ENCODE measurements at places on chromosomes 1 and 21.

- DNase-seq = no peak
Measured at GRCh38 chr1:196677781-196678509, 26.1 kb downstream of the CFH start.

DNA sequence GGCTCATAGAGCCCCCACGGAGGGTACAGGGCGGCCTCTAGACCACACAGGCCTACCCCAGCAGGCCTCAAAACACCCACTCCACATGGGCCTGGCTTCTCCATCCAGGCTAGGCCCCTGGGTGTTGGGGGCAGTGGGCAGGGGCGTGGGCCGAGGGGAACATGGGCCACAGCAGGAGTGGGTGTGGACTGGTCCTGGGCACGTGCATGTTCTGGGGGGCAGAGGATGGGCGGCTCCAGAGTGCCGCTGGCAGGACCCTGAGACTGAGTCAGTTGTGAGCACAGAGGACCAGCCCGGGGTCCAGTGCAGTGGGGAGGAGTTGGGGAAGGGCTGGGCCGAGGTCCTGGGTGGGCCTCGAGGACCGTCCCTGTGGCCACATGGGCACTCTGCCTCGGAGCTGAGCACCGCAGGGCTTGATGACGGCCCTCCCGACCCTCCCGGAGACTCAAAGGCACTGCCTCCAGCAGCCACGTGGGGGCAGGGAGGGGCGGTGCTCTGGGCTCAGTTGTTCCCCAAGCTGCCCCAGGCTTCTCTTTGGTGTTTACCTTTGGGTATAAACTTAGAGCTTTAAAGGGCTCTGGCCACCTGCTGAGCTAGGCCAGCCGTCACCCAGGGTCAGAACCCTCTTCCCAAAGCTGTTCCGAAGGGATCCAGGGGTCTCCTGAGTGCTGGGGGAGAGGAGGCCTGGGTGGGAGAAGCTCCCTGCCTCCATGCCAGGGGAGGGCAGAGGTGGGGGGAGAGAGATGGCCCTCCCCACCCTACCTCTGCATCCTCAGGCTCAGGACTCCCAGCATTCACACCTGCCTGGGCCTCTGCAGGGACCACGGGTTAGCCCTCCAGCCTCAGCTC lies 79.9 kb downstream of the MORN1 start:
- peak; percentile 59 for DNase-seq

GRCh38 chr1:38111589-38111988 lies 65.0 kb upstream of the POU3F1 start:
- no peak for DNase-seq

DNA sequence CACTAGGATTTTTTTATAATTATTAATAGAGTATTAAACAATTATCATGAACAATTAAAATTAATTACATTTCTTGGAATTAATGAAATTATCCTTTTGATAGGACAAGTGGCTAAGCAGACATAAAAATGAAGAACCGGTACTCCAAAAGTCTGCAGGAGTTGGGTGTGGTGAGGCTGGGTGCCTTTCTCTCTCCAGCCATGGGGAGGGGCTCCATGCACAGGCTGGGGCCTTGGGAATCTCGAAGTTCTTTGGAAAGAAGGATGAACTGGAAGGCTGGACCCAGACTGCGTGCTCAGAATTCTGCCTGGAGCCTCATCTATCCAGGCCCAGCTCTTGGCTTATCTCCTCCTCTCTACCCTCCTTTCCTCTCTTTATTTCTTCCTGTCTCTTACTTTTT lies 94.1 kb downstream of the ACTL8 start:
- DNase-seq = no peak
